Activated T-cell treated with anti-CD3 and anti-CD28 coated beads, Interleukin-2, amount 50 U/mL, for 24 hours (primary cell): ENCODE measurements at places on chromosomes 1 and 21.

DNA sequence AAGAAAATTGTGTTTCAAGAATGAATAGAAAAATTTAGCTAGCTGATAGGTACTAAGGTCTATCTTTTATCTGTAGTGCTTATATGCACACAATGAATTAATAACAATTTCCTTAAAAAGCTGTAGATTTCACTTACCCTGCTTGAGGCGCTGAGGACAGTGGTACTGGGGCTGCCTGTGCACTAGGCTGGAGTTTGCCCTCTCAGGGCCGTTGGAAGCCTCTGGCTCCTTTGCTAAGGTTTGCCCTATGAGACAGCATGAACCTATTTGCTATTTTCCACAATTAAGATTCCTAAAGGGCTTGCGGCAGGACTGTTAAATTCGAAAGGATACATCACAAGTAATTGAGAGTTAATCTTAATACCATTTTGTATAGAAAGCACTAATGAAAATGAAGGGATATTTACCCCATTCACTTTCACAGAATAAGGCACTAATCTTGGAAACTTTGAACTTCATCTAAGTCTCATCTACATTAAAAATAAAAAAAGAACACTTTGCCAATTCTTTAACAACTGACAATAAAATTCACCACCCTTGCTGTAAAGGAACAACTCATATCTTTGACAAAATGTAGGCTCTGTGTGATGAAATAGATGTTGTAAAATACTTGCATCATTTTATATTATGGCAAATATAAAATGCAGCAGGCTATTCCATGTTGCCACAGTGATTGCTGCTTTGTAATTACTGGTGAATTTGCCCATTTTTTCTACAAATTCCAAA lies 293.0 kb downstream of the NTNG1 start:
- DNase-seq: no peak

- DNase-seq: no peak
These were observed 92.6 kb downstream of the ADGRL4 start for GRCh38 chr1:78913950-78914349.

- no peak for DNase-seq
These were observed 71.8 kb upstream of the CSF1 start for GRCh38 chr1:109838838-109839240.

DNA sequence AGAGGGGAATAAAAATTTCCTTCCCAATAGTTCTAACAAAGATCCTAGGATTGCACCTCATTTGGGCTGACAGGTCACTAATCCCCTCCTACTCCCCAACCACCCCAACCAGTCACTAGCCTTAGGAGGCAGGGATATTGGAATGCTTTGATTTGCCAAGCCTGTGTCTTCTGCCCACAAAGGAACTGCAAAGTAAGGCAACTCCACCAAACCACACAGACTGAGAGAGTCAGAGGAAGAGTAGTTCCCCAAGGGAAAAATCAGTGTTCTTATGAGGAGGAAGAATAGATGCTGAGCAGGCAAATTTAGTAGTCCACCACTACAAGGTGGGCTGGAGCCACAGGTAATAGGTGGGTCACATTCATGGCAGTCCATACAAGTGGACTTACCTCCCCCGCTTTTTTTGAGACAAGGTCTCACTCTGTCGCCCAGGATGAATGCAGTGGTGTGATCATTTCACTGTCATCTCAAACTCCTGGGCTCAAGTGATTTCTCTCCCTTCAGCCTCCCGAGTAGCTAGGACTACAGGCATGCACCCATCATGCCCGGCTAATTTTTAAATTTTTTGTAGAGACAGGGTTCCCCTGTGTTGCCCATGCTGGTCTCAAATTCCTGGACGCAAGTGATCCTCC lies 3.7 kb upstream of the TMEM39B start:
- DNase-seq: no peak

GRCh38 chr1:192516776-192517297 lies 58.7 kb upstream of the RGS1 start:
- DNase-seq: no peak

DNA sequence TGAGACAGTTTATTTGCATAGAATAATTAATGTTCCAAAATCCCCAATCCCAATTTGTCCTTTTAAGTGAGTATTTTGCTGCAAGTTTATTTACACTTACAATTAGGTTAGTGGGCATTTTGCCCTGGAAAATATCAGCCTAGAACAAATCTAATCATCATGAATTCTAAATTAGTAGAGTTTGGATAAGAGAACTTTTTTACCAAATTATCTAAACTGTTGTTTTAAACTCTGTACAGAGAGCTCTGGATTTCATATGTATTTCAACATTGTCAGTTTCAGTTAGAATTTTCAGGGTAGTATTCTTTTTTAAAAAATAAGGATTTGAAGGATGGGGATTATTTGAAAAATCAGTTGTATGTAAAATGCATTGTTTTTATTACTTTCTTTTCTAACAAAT lies 27.8 kb upstream of the UBE2U start:
- DNase-seq: no peak

DNA sequence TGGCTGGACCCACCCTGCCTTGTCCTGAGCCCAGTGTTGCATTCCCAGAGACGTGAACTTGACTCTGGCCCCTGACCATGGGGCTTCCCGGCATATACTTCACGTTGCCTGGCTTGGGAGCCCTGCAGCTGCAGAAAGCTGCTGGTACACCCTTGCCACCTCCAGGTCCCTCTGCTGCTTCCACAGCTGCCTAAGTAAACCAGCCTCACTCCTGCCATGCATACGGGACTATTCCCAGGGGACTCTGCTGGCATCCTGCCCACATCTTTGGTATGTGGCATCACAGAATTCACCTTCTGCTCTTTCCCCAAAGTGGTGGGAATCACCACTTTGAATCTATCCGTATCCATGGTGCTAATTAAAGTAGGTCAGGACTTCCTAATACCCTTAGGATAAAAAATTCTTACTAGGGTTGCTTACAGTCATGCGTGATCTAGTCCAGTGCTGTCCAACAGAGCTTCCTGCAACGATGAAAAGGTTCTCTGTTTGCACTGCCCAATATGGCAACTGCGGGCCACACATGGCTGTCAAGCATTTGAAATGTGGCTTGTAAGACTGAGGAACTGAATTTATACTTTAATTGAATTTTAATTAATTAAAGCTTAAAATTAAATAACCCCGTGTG lies 203.0 kb downstream of the GRIK3 start:
- DNase-seq: no peak

- peak; percentile 37 for DNase-seq
These were observed 12.4 kb downstream of the RNF220 start for GRCh38 chr1:44417351-44418021.

- no peak for DNase-seq
These were observed 19.2 kb upstream of the ALX3 start for GRCh38 chr1:110089561-110090275.

DNA sequence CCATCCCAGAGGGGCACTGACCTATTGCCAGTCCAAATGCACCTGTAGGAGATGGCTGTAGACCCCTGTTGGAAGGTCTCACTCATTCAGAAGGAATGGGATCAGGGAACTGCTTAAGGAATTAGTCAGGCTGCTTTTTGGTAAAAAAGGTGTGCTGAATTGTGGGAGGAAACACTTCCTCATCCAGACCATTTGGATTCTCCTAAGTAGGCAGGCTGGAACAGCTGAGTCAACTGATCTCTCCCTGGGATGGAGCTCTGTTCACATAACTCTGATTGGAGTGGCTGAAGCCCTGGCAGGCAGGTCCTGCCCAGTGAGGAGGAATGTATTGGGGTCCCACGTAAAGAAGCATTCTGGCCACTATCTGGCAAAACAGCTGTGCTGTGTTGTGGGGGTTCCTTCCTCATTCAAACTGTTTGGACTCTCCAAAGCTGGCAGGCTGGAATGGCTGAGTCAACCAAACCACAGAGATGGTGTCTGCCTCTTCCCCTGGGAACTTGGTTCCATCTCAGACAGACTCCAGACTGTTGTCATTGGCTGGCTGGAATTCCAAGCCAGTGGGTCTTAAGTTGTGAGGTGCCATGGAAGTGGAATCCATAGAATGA lies 70.7 kb upstream of the PDC start:
- DNase-seq: no peak

DNA sequence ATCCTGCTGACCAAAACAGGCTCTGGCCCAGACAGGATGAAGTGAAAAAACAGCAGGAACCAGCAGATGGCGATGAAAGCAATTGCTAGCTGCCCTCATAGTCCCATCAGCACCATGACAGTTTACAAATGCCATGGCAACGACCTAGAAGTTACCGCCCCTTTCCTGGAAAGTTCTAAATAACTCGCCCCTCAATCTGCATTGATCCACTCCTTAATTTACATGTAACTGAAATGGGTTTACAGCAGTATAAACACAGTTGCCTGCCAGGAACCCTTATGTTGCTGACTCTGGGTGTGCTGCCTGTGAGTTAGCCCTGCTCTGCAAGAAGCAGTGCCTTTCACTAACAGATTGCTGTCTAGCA lies 65.5 kb upstream of the CR1L start:
- DNase-seq: no peak

DNA sequence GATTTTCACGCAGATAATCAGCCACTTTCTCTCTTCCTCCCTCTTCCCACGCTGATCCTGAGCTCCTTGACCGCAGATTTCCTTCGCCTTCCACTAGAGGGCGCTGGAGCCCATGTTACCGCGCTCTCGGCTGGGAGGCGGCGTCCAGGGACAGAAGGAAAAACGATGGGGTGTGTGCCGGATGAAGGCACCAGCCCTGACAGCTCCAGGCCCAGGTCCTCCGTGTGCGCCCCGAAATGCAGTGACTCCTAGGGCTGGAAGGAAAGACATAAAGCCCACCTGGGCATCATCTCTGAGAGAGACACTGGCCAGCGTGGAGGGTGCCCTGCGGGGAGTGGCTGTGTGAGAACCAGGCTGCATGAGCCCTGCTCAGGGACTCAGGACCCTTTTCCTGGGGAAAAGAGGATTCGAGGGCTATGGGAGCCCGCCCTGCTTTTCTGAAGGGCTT lies 44.9 kb upstream of the CYP2J2 start:
- DNase-seq: peak; percentile 62

- DNase-seq: no peak
These were observed 220.7 kb upstream of the VAMP3 start for GRCh38 chr1:7550261-7550865.

DNA sequence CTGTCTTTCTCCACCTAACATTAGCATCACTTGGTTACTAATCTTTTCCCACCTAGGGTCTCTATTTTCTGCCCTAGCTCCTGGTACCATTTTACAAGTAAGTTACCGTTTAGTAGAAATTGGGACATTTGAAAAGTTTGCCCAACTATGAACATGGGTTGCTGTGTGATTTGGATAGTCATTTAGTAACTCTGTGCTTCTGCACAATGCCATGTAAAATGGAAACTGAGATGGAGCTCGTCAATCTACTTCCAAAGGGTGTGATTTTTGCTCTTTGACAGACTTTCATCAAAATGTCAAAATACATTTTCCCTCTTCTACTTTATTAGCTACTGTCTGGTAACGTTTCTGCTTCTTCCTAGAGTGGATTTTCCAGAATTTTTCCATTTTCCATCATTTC lies 381.5 kb upstream of the B3GALT2 start:
- DNase-seq: no peak

DNA sequence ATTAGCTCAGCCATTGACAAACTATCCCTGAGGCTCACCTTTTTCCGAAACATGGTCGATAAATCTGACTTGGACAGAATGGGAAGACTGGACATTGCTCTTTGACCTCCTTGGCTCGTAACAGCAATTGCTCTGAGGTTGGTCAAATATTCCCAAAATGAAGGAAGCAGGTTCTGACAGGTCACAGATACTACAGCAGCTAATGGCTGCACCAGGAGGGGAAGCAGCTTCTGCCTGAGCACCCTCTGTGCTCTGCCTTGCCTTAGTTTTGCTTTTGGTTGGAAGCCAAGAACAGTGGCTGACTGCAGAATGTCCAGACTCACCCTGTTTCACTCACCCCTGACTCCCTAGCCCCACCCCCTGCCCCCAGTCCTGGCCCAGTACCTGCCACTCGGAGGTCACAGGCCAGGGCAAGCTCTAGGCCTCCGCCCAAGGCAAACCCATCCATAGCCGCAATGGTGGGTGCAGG lies 15.4 kb downstream of the ECHDC2 start:
- no peak for DNase-seq

DNA sequence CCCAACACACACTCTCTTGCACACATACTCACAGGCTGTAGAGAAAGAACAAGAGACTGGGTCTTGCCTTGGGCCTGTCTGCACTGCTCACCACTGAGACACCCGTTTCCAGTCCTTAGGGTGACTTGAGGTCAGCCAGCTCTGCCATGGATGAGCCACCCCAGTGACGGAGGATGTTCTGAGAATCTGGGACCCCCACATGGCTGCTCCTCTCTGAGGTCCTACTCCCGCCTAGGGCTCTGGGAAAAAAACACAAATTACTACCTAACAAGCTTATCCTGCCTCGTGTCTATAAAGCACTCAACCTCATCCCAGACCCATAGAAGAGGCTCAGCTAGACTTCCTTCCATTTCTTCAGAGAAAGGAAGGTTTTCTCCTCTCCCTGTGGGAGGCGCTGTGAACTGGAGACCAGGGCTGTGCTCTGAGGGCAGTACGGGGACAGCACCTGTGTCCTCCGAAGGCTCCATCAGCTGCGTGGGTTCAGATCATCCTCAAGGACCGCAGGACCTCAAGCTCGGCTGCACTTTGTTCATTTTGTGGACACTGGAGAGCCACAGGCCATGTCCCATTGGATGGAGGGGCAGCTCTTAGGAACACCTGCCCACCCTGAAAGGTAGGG lies 4.3 kb upstream of the CLEC20A start:
- no peak for DNase-seq

DNA sequence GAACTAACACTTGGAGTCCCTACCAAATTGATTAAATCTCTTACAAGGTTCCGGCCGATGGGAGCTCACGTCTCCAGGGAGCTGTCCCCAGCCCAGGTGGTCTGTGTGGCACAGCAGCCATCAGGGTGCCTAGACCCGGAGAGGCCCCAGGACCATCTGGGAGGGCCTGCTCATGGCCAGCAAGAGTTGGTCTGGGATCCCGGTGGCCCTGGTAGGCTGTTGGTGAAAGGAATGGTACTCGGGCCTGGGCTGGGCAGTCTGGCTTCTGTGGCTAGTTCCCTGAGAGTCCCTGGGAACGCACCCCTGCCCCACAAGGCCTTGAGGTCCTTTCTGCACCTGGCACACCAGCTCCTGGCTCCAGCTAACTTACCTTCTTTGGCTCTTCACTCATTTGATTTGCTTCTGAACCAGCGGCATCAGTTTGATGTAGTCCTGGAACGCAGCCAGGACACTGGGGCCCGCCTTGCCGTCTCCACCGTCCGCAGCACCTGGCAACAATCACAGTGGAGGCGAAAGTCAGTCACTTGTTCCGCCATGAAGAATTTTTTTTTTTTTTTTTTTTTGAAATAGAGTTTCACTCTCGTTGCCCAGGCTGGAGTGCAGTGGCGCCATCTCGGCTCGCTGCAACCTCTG lies 62.5 kb downstream of the SCCPDH start:
- DNase-seq: no peak
